HCEC 1CT (cell line): ENCODE measurements at places on chromosomes 13 and 19.

- DNase-seq, result peak; percentile 38
Measured at GRCh38 chr19:3618144-3618810, 8.3 kb downstream of the CACTIN start.

GRCh38 chr13:51523082-51523518 is 61.2 kb upstream of the WDFY2 start:
- peak; percentile 24 for DNase-seq

- peak; percentile 87 for DNase-seq
Measured at GRCh38 chr13:38180126-38180525, 169.5 kb upstream of the UFM1 start.

GRCh38 chr13:43346427-43346826 is 323.0 kb downstream of the DNAJC15 start:
- DNase-seq, result no peak

- no peak for DNase-seq
Measured at GRCh38 chr13:69603144-69603853, 504.3 kb upstream of the ATXN8OS start.

- DNase-seq, result no peak
Measured at GRCh38 chr19:8085598-8086408, 33.2 kb downstream of the CCL25 start.

DNA sequence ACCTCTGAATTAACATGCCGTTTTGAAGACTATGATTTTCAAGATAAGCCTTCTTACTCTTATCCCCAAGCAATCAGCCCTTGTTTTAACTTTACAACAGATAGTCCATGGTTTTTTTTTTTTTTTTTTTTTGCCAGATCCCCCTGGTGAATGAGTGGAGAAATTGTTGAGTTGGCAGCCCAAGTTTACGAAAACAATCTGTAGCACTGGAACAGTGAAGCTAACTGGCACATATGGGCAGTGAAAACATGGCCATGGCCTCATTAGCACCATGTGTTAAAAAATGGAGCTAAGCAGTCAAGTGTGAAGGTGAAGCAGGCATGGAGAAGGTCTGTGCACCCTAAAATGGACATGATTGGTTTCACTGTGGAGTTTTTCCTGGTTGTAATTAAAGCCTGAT is 812.1 kb upstream of the MIR17HG start:
- no peak for DNase-seq

DNA sequence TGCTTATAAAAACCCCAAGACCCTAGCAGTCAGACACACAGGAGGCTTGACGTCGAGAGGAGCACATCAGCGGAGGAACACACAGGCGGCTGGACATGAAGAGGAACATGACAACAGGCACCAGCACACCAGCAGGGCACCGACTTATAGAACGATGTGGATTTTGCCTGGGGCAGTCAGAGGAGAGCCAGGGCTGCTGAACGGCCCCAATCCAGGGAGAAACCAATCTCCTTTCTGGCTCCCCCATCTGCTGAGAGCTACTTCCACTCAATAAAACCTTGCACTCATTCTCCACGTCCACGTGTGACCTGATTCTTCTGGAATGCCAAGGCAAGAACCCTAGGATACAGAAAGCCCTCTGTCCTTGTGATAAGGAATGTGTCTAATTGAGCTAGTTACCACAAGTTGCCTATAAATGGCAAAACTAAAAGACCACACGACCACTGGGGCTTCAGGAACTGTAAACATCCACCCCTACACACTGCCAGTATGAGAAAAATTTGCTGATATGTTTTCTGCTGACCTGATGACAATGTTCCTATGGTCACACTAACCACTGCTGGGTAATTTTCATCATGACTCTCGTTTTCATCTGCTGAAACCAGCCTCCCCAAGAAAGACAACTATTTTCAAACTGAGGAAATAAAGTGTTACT is 35.8 kb upstream of the CEACAM21 start:
- DNase-seq, result no peak

- DNase-seq, result no peak
Measured at GRCh38 chr13:27293076-27293691, 22.6 kb downstream of the RASL11A start.

GRCh38 chr13:110551284-110551683 is 10.2 kb downstream of the RAB20 start:
- no peak for DNase-seq

DNA sequence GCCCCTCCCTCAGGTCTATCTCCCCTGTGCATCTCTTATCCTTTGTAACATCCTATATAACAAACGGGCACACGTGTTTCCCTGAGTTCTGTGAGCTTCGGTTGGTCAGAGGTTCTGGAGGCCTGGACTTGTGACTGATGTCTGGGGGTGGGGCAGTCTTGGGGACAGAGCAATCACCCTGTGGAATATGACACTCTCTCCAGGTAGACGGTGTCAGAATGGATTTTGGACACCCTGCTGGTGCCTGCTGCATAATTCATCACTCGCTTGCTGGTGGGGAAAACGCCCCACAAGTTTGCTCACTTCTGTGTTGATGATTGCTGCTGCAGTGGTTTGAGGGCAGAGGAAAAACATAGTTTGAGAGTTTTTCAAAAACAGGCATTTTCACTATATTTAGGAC is 223.2 kb downstream of the UQCRFS1 start:
- no peak for DNase-seq

DNA sequence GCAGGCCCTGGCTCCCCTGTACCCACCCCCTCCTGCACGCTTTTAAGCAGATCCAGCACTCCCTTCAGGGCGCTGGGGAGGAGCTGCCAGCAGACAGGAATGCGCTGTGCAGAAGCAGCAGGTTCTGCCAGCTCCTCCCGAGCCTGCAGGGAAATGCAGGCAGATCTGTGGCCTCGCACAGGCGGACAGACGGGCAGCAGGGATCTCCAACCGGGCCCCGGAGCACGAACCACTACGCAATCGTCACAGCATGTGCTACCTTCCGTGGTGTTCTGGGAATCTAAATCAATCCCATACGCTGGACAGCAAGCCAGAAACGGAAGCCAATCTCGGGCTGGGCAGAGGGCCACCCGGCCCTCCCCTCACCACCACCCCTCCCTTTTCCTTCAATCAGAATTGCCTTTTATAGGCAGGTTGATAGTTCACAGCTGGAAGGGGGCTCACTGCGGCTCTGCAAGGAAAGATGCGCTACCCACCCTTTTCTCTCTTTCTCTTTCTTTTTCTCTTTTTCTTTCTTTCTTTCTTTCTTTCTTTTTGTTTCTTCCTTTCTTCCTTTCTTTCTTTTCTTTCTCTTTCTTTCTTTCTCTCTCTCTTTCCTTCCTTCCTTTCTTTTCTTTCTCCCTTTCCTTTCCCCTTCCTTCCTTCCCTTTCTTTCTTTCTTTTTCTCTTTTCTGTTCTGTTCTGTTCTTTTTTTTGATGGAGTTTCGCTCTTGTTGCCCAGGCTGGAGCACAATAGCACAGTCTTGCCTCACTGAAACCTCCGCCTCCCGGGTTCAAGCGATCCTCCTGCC is 99.9 kb downstream of the GNG7 start:
- peak; percentile 78 for DNase-seq

DNA sequence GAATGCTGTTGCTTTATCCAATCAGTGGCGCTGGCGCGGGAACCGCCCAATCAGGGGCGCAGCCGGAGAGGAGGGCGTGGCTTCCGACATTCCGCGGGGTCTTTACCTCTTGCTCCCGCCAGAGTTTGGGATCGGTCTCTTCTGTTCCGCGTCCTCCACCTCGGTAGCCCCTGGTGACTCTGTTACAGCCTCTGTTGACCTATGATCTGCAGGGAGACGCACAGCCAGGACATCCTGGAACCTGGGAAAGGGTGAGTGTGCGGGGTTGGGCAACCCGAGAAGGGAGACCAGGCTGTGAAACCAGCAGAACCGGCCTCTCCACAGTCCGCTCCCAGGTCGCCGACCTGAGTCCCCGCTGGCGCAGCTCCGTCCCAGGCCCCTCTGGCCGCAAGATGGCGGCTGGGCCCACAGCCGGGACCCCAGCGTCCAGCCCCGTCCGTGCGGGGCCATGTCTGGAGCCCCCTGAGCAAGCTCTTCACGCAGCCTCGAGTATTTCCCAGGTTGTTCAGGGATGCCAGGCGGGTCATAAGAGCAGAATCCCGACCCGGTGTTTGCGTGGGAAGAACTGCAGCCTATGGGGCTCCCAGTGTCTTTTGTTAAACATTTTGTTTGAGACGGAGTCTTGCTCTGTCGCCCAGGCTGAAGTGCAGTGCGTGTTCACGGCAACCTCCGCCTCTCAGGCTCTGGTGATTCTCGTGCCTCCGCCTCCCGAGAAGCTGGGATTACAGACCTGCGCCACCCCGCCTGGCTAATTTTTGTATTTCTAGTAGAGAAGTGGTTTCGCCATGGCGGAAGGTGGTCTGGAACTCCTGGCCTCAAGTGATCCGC is 4.4 kb upstream of the ZNF681 start:
- no peak for DNase-seq

DNA sequence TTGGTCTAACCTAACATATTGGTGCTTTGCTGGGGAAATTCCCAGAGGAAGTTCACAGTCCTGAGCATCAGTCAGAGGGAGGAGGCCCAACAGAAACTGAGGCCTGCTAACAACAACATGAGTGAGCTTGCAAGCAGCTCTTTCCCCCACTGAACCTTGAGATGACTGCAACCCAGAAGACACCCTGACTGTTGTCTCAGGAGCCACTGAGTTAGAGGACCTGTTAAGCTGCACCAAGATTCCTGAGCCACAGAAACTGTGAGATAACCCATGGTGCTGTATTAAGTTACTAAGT is 193.2 kb upstream of the UBL3 start:
- DNase-seq, result no peak

DNA sequence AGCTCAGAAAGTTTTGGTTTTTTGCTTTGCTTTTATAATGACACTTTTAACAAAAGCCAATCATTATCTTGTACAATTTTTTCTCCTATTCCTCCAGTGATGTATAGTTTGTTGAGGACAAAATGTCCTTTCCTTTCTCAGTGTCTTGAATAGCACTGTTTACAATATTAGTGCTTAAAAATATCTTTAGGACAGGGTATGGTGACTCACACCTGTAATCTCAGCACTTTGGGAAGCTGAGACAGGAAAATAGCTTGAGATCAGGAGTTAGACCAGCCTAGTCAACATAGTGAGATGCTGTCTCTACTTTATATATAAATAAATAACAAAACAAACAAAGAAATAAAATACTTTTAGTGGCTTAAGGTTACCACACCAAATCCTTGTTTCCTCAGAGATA is 41.9 kb downstream of the SPRY2 start:
- DNase-seq, result no peak

GRCh38 chr19:42086188-42086736 is 10.3 kb downstream of the ZNF574 start:
- DNase-seq, result no peak

DNA sequence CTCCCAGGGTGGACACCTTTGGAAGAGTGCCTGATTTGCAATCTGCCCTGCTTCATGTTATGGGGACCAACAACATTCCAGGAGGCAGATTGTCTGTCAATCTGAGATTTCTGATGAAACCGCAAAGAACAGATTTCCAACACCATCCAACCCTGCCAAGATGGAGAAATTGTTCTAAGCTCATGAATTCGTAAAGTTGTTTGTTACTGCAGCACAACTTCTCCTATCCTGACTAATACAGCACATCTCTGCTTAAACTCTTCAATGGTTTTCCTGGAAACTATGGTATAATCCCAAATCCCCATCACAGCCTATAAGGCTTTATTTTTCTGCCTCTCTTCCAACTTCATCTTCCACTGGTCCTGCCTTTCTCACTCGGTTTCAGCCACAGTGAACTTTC is 210.3 kb upstream of the TSHZ3 start:
- no peak for DNase-seq

DNA sequence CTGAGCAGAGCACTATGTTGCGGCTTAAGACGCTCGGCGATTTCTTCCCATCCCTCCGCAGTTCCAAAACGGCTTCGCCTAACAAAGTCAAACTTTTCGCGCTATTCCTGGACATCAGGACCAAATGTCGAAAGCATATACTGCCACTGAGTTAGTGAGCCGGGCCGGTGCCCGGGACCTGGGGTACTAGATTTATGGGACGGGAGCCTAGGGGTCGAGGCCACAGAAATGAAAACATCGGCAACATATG is 699 bp downstream of the RCBTB2 start:
- peak; percentile 41 for DNase-seq

GRCh38 chr13:31020996-31021395 is 88.5 kb downstream of the TEX26 start:
- DNase-seq, result no peak

DNA sequence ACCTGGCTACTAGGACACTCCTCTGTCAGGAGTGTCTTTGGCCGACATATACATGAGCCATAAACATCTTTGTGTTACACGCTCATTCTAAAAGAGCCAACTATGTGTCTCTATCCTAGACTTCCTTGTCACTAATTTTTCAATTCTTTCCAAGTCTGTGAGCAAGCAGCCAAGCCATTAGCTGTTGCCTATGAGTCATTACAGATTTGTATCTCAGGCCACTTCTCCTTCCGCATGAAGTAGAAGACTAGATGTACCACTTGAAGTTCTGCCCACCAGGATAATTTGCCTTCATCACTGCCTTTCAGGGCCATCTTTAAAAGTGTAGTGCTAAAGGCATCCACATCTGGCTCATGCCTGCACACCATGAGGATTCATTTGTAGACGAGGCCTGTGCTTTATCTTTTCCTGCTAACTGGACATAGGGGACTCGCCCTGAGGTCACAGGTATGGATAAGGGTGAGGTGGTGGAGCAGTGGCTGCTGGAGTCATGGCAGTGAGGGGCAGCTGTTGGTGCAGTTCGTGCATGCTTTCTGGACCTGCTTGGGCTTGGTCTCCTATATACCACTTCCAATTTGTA is 126.1 kb upstream of the KL start:
- DNase-seq, result no peak

GRCh38 chr13:50626101-50626547 is 217.4 kb downstream of the DLEU7 start:
- no peak for DNase-seq

DNA sequence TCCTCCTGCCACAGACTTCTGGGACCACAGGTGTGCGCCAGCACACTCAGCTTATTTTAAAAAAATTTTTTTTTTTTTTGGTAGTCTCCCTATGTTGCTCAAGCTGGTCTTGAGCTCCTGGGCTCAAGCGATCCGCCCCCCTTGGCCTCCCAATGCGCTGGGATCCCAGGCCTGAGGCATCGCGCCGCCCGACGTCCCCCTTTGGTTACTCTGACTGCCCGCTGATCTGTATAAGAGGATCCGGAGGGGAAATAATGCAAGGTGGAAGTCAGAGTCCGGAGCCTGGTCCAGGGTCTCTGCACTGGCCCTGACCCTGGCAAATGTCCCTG is 486 bp upstream of the ZNF805 start:
- DNase-seq, result no peak

- DNase-seq, result no peak
Measured at GRCh38 chr13:111667757-111668156, 347.3 kb downstream of the TEX29 start.

GRCh38 chr19:34744896-34745690 is 11.1 kb downstream of the ZNF181 start:
- DNase-seq, result no peak

DNA sequence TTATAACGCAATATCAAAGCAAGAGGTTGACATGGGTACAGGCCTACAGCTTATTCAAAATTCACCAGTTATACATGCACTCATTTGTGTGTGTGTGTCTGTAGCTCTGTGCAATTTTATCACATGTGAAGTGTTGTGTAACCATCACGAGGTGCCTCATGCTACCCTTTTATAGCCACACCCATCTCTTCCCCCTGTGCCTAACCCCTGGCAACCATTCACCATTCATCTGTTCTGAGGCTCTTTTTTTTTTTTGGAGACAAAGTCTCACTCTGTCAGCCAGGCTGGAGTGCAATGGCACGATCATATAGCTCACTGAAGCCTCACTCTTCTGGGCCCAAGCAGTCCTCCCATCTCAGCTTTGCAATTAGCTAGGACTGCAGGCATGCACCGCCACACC is 78.4 kb downstream of the DPF1 start:
- DNase-seq, result peak; percentile 6

- no peak for DNase-seq
Measured at GRCh38 chr13:72853000-72853399, 71.1 kb downstream of the PIBF1 start.
